ENCODE measurements at places on chromosomes 16 and 17.

DNA sequence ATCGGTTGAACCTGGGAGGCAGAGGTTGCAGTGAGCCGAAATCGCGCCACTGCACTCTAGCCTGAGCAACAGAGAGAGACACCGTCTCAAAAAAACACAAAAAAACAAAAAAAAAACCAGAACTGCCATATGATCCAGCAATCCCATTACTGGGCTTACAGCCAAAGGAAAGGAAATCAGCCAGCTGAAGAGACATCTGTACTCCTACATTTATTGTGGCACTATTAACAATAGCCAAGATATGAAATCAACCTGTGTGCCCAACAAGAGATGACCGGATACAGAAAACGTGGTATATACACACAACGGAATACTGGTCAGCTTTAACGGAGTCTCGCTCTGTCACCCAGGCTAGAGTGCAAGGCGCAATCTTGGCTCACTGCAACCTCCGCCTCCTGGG, 14.6 kb downstream of the FANCA start:
- no peak for DNase-seq

GRCh38 chr16:77679901-77680300, 42.4 kb upstream of the NUDT7 start:
- no peak for DNase-seq

DNA sequence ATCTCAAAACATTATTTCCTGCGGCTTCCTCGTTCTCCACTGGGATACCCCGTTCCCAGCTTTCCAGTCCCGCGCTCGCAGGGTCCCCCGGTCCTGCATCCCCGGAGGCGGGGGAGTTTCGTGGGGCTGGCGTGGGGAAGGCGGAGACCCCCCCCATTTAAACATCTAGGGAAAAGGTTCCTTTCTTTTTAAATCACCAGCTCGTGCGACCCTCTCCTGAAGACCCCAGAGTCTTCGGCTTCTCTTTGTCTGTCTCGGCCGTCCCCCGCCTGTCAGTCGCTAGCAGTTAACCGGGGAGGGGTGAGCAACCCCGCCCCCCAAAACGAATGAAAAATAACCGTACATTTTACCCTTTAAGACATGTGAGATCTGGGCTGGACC, 473 bp upstream of the IGF2BP1 start:
- DNase-seq, result no peak

- no peak for DNase-seq
Measured at GRCh38 chr17:37840576-37840975, 83.6 kb upstream of the TBC1D3K start.

DNA sequence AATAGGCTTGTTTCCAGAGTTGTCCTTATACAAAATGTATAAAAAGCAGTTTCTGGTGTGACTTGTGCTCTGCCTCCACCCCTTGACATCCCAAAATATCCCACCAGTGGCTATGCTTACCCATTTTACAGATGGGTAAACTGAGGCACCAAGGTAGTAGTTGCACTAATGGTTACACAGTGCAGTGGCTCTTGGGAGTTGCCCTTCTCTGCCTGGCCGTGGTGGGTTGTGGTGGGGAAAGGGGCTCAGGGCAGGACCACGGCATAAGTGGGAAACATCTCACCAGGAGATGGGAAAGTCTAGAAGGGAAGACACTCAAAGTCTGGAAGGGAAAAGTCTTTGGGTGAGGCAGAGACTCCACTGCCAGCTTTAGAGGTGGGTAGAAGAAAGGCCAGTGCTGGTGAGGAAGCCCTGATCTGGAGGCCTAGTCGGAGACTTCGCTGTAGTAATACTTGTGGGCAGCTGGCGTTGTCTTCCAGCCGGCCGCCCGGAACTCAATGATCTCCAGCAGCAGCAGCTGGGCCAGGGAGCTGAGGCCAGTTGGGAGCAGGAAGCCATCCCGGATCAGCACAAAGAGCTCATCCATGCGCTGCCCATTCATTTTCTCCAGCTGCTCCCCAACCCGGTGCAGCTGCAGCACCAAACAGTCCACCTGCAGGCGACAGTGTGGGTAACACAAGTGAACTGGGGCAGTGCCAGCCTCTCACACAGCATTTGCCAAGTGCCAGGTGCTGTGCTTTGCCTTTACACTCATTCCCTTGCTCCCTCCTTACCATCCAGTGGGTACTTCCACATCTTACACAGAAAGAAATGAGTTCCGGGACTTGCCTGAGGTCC, 4.5 kb downstream of the MIF4GD start:
- DNase-seq, result no peak

DNA sequence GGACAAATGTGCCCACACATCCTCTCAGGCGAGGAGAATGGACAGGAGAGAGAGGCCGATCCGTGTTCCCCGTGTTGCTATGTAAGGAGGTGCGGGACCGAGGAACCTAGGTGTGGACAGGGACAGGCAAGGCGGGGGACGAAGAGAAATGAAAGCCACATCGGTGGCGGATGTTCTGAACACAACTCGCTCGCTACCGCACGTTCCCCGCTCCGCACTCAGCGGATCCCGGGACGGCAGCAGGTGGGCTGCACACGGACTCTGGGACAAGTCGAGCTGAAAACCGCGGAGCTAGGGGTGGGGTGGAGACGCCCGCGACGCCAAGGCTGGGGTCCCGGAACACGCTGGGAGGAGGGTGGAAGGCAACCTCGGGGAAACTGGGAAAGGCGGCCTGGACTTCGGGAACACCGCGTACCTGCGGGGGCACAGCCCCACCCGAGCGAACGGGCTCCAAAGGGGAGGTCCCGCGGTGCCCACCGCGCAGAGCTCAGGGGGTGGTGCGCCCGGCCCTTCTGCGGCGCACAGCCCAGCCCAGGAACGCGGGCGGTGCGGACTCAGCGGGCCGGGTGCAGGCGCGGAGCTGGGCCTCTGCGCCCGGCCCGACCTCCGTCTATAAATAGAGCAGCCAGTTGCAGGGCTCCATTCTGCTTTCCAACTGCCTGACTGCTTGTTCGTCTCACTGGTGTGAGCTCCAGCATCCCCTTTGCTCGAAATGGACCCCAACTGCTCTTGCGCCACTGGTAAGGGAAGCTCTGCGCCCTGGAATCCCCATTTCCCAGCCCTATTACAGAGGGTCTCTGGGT, at the start of gene MT1E:
MT1E (plus strand) TSS at position 642 of the 803 bp plus-strand sequence; CDS start at position 713, 71 bp downstream.
- DNase-seq, result peak; percentile 43

DNA sequence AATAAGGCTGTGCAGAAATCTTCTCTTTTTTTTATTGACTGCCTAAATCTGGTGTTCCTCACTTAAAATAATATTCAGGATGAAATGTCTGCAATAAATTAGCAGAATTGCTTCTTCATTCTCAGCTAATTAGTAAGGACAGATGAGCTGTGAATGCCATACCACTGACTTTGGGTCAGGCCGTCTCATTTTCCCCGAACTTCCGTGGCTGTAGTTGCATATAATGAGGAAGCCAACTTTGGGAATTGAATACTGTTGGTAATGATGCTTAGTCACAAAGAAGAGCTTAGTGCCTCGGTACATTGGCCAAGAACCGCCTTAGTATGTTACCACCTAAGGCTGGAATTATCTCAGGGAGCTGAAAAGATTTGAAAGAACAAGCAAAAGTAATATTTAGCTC, 47.6 kb downstream of the NUP93 start:
- no peak for DNase-seq

- peak; percentile 49 for DNase-seq
Measured at GRCh38 chr16:49857423-49858181, 1.7 kb upstream of the ZNF423 start.

DNA sequence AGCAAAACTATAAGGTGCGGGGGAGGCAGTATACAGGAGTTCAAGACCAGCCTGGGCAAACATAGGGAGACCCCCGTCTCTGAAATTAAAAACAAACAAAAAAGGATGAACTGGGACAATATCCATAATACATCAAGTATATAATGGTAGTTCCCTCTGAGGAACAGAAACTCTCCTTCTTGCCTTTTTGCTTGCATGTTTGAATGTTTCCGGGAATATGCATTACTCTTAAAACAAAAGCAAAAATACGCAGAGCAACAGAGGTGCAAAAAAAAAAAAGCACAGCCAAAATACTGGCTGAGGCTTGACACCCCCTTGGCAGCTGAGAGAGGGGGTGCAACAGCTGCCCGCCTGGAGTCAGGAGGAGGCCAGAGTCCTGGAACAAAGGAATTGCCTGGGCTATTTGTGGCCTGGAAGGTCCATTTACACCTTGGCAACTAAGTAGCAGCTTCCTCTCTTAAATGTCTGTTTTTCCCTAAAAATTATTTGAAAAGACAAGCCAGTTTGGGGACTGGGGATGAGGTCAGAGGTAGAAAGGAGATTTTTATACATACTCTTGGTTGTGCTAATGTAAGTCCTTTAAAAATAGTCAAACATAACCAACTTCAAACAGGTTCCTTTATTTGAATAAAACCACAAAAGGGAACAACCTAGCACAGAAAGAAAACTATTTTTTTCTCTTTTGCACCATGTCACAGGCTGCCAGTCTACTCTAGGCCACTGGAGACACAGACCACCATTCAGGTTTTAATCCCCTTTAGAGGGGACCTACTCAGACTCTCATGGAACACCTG, 19.5 kb downstream of the USP7 start:
- DNase-seq, result no peak

- no peak for DNase-seq
Measured at GRCh38 chr16:77674888-77675287, 47.4 kb upstream of the NUDT7 start.

- DNase-seq, result no peak
Measured at GRCh38 chr17:27069842-27070508, 223.9 kb upstream of the WSB1 start.

- peak; percentile 32 for DNase-seq
Measured at GRCh38 chr17:34579979-34580684, 750 bp downstream of the TMEM132E start.

DNA sequence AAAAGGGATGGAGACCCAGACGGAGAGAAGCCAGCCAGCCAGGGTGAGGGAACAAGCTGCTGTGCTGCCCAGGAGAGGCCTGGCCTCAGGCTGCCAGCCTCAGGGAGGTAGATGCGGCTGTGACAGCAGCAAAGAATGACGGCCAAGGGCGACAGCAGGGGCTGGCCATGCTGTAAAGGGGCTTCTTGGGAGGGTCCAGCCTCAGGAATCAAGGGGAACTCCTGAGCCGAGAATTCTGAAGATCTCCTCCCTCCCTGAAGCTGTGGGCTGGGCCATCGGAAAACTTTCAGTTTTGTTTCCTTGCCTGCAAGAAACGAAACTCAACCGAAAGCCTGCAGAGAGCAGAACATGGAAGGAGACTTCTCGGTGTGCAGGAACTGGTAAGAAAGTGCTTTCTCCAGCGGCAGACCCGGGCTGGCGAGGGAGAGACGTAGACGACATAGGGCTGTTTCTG, at the start of gene XAF1:
XAF1 (plus strand) TSS at position 316 of the 454 bp plus-strand sequence; CDS start at position 349, 33 bp downstream.
- peak; percentile 14 for DNase-seq

GRCh38 chr16:77827032-77827431, 38.7 kb downstream of the VAT1L start:
- DNase-seq, result no peak

DNA sequence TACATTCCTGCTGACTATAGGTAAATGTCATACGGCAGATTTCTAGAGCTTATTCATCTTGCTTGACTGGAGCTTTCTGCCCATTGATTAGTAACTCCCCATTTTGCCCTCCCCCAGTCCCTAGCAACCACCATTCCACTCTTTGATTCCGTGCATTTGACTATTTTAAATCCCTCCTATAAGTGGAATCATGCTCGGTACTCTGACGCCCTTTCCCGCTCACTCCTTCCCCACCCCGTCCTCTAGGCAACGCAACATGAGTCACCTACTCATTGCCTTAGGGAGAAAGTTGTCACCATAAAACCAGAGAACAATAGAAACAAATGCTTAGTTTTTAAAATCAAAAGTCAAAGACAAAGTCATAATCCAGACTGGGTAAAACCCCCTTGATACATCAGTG, 45.5 kb upstream of the RBBP6 start:
- no peak for DNase-seq

GRCh38 chr17:81903896-81904599, 2.0 kb downstream of the NPB start:
- DNase-seq, result no peak

GRCh38 chr16:3144321-3144983, 9.6 kb downstream of the ZNF213 start:
- DNase-seq, result no peak

DNA sequence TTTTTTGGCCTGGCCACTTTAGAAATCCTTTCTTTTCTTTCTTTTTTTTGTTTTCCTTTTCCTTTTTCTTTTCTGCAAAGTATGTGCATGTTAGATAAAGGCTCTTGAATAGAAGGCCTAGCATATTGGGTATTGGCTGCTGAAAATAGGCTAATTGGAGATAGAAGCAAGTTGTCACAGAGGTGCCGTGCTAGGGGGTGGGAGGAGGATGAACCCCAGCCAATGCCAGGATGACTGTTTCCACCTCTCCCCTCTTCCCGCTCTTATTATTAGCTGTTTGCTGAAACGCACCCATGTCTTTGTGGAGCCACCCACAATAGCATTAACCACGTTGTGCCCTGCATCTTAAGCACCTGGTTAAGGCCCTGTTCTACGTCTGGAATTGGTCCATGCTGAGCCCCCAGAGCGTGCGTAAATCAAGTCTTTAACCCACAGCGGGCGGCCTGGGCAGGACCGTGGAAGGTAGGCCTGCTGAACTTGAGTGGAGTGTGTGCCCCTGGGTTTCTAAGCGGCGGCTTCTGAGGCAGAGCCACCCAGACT, 123.6 kb downstream of the MSI2 start:
- DNase-seq, result no peak

GRCh38 chr16:84141143-84141670, 3.8 kb downstream of the HSDL1 start:
- no peak for DNase-seq

- DNase-seq, result no peak
Measured at GRCh38 chr16:47037396-47037745, 63.9 kb upstream of the DNAJA2 start.

DNA sequence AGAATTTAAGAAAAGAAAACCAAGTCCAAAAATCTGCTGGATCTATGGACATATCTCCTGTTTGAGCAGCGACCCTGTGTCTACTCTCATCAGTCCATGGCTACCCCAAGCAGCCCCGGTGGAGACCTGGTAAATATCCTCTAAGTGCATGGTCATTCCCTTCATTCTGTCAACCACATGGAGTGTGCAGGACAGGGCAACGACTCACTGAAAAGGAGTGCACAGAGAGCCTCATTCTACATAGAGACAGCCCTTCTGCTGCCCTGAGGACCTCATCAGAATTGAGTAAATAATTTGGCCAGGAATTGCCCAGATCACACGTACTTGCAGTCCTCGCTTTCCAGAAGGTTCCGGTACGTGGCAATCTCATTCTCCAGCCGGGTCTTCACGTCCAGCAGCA, 3.0 kb downstream of the KRT38 start:
- DNase-seq, result no peak

- no peak for DNase-seq
Measured at GRCh38 chr16:58032710-58033293, 7.2 kb downstream of the MMP15 start.

All from C1 segment of cervical spinal cord (tissue), 14 donors.